ENCODE measurements at places on chromosomes 2 and 18.

DNA sequence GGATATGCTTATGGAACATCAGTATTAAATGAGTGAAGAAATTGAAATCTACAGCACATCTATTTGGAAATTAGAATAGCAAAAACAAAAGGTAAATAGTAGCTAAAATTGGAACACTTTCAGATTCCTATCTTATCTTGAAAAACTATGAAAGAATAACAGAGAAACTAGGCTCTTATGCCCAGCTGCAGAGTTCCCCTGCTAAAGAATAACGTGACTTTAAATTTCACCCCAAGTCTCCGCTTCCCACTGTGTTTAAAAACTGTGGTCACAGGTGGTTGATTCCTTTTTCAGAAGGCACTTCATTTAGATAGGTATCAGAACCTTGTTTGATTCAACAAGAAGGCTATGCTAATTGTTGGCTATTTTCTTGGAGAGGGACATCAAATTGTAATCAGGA lies 30.1 kb downstream of the ARHGAP28 start:
- DNase-seq, result no peak

DNA sequence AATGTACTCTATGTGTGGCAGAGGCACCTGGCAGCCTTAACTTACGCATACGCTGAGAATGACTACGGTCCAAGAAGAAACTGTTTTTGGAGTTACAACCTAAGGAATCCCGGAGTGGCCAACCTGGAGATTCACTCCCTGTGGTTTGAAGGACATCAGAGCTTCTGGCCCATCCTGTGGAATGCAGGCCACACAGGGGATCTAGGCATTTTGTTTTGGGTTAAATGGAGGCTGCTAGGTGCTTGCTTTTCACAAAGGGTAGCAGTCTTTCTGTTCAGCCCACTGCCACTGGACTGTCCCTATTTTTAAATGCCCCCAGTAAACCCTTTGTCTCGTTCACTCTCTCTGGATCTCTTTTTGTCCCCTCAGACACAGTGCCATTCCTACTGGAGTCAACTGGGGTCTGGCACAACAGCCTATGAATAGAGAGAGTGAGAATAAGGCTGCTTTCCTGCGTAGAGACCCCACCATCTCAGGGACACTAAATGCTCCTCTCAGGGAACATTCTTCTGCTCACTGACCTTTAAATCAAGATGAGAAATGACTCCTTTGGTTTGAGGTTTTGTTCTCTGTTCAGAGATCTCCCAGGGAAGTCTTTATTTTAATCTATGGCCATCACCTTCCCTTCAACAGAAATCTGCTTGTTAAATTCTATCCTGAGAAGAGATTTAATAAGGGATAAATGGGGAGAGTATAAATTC lies 124.9 kb downstream of the B3GNT2 start:
- no peak for DNase-seq

GRCh38 chr2:233919938-233920337 lies 2.8 kb downstream of the TRPM8 start:
- no peak for DNase-seq

DNA sequence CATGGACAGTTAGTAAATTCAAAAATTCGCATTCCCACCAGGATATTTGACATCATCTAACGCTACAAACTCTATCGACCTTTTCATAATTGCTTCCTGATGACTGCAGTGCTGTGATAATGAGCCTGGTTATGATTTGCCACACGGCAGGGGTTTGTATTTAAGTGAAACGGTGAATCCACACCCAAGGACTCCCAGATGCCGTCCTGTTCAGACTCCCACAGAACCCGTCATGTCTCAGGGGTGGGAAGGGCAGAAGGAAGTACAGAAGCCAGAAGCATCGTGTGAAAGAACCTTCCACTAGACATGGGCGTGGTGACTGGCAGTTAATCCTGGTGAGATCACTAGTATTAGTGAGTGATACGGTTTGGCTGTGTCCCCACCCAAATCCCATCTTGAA lies 91.2 kb upstream of the TMEM18 start:
- DNase-seq, result no peak

DNA sequence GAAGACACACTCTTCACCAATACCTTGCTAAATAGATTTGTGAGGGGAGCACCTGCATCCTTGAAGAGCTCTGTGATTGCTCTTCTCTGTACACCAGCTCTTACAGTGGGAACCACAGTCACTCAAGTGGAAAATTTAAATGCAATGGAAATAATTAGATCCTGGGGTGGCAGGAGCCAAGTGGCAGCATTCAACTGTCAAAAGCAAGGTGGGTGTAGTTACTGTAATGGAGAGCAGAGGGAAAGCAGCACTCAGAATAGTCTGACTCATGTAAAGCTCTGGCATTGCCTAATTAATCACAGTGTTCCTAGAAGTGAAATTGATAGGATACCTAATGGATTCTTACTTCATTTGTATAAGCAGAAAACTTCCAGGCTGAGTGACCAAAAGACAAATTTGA lies 245.8 kb downstream of the KCNE4 start:
- DNase-seq, result peak; percentile 87

GRCh38 chr2:234679741-234680687 lies 183.1 kb upstream of the ARL4C start:
- no peak for DNase-seq

DNA sequence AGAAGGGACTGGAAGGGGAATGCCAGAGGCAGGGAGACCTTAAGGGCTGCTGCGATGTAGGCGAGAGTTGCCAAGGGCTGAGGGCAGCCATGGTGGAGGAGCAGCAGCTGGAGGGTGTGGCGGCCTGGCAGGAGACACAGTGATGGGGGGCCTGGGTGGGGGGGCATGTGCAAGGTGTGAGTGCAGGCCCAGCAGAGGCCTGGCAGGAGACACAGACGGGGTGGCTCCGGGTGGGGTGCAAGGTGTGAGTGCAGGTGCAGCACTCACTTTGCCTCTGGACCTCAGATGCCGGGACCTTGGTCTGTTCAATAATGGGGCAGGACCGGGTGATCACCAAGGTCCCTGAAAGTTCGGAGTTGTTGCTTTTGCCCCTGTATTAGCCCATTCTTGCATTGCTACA lies 76.2 kb upstream of the ODC1 start:
- no peak for DNase-seq

GRCh38 chr2:221822416-221822815 lies 250.3 kb upstream of the EPHA4 start:
- no peak for DNase-seq

DNA sequence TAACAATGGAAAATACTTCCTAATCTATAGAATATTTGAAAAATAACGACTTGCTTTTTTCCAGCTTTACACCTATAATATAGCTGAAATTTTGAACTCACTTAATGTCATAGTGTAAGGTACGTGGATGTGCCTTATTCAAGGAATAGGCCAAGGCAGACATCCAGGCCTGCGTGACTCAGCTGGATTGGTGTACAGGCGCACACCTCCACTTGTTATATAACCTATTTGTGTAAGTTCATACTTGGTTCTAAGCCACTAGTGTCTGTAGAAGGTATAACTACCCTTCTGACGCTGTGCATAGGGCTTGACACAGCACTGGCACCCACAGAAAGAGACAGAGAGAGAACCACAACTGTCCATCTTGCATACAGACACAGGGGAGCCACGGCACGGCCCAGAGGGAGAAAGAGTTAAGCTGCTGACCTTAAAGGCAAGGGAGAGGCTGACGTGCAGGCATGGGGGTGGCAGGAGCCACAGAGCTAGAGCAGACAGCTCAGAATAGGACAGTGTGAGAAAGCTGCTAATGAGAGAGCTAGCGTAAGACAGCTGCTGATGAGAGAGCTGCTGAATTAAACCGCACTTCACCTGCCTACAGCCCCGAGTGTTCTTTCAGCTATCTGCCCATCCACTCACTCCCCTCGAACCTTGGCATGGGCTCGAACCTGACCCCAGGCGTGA lies 16.1 kb downstream of the CCDC178 start:
- no peak for DNase-seq

- DNase-seq, result no peak
Observed at GRCh38 chr2:232058063-232058877, 96.8 kb downstream of the DIS3L2 start.

- DNase-seq, result no peak
Observed at GRCh38 chr18:12464731-12465130, 57.0 kb downstream of the PRELID3A start.

- DNase-seq, result no peak
Observed at GRCh38 chr18:11323359-11323819, 174.0 kb upstream of the PIEZO2 start.

- no peak for DNase-seq
Observed at GRCh38 chr2:18176679-18177215, 298.3 kb downstream of the KCNS3 start.

GRCh38 chr2:128324897-128325410 lies 6.3 kb upstream of the HS6ST1 start:
- no peak for DNase-seq

DNA sequence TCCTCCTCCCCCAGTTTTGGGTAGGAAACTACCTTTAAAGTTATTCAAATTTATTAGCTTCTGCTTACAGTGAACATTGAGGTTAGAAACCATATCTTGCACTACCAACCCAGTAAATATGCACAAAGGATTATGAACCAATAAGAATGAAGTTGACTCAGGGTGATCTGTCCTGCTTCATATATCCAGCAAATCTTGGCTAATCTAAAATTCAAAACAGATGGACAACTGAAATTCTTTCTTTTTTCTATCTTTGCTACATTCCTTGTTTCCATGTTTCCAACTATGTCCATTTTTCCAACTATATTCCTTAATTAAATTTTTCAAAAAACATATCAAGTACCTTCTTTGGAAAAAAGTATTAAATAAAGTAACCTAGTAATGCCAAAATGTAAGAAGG lies 149.3 kb downstream of the FAM124B start:
- DNase-seq, result no peak

- DNase-seq, result no peak
Observed at GRCh38 chr2:214226061-214226460, 184.8 kb upstream of the VWC2L start.

DNA sequence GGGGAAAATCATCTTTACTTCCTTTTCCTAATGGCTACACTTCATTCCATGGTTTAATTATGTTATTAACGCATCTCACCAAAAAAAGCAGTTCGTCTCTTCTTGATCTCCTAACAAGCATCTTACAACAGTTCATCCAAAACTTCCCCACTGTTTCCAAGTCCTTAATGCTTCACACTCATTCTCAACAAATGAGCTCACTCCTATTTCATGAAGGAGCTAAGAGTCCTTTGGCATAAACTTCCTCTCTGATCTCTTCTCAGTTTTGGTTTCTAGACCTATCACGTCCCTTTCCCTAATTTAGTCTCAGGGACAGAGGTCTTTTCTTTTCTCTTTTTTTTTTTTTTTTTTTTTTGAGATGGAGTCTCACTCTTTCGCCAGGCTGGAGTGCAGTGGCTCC lies 205.9 kb upstream of the SLC39A10 start:
- no peak for DNase-seq

DNA sequence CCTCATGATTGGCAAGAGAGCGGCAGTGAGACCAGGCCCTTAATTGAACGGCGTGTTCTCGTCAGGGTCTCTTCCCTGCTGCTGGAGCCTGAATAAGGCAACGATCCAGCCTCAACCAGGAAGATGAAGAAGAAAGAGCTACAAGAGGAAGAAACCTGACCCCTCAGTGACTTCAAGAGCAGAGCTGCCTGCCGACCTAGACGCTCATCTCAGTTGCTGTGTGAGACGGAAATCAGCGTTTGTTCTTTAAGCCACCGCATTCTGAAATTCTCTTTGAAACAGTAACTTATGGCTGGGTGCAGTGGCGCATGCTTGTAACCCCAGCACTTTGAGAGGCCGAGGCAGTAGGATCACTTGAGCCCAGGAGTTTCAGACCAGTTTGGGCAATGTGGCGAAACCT lies 29.6 kb upstream of the KCNG3 start:
- no peak for DNase-seq

DNA sequence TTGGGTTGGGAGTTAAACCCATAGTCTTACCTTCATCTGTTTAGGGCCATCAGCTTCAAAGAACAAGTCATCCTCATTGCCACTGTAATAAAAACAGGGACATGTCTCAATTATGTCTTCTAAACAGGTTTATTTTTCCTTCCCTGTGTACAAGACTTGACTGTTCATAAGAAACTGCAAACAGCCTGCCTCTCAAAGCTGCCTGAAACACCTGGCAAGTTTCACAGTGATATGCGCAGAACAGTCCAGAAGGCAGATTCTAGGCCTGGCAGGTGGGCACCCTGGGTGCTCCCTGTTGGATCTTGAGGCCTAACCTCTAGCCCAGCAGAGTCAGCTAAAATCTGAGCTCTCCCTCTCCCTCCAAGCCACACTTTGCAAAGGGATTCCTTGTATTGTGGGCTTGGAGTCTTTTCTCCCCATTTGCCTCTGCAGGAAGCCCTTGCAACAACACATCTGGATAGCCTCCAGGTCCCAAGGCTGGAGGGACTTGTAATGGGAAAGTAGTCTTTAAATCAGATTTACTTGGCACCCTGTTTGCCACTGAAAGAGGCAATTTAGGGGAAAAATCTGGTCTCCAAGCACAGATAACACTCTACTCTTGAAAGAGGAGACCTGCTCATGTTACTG lies 930 bp downstream of the IL1B start:
- no peak for DNase-seq

- DNase-seq, result no peak
Observed at GRCh38 chr2:198788676-198789075, 669.1 kb downstream of the SATB2 start.

GRCh38 chr2:172962824-172963223 lies 112.8 kb upstream of the MAP3K20 start:
- DNase-seq, result no peak

DNA sequence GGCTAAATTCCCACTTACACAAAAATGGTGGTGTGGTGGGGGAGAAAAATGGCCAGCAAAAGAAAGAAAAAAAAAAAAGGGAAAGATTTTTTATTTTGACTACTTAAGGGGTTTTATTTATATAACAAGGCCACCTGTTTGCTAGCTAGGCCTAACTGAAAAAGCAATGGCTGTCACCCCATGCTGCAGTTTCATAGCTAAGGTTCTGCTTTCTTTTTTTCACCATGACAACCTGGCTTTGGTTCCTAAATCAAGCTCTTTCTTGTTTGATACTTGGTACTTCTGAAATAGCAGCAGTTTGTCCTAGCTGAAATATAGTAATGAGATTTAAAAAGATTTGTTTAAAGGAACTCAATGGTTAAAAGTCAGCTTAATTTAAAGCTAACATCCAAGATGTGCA lies 433.2 kb upstream of the MEX3C start:
- no peak for DNase-seq

DNA sequence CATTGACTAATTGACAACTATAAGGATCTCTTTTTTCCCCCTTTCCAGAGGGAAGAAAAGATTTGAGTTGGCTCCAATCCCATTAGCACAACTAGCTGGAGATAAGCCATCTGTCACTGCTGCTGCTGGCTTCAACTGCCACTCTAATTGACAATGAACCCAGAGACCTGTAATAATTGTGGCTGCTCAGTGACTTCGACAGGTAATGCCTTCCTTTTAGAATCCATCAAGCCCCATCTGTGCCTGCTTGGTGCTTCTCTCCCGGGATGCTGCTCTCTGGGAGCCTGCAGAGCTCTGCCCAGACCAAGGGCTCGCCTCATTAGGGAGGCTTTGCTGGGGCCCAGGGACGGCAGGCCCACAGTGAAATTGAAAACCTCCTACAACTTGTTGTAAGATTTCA lies 376.7 kb upstream of the SOX11 start:
- no peak for DNase-seq

All from NCI-H187 treated with DMSO at 0.1 percent for 48 hours (cell line).